ENCODE measurements at places on chromosomes 12 and 14.

DNA sequence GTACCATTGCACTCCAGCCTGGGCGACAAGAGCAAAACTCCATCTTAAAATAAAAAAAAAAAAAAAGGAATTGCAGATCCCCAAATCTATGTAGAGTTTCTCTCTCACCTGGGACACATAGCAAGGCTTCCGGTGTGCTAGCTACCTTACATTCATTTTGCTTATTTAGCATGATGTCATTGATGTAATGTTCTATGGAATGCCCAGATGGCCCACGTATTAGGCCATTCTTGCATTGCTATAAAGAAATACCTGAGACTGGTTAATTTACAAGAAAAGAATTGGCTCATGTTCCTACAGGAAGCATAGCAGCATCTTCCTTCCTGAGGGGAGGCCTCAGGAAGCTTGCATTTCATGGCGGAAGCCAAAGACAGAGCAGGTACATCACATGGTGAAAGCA, 36.9 kb upstream of the A2ML1 start:
- DNase-seq: no peak

GRCh38 chr14:60561845-60562746, 53.1 kb downstream of the SIX6 start:
- no peak for DNase-seq

DNA sequence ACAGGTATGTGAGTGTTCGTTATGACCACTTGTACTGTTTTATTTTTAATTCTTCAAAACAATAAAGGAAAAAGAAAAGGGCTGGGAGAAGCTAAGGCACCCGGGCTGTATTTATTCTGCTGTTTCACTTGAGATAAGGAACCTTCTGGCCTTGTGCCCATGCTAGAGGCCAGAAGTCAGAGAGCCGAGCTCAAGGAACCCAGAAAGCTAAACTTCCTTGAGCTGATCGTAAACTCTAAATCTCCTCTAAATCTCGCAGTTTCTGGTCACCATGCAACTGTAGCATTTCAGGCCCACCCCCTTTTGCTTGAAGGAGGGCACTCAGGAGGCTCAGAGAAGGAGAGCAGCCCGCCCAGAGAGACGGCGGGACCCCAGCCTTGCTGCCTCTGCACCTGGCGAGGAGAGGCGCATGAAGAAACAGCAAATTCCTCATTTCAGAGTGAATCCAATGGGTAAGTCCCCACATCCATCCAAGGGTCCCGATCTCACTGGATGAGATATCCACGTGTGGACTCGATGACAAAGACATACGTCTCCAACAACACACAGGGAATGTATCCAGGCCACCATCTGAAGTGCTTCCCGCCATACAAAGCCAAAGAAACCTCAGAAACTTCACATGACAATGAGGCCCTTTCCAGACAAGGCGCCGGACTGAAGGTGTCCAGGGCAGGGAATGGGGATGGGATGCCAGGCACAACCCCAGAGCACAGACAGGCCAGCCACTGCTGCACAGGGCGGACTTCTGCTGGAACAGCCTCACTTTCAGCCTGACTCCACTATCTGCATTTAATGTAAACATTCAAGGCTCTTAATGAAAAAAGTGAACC, 14.6 kb downstream of the CCDC88C start:
- no peak for DNase-seq

DNA sequence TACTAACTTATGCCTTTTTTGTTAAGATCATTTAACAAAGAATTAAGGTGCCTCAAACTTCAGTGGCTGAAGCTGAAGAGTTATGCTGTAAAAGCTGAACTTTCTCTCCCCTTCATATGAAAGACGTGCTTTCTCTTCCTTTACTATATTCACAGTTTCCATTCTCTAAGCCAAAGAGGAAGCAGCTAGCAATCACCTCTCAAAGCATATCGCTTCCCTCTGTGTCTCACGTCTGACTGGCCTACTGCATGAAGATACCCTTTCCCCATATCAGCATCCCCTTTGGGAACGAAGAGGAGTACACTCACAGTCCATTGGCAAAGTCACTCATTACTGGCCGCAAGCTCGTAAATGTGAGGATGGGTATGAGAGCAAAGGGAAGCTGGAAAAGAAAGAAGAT, 34.9 kb downstream of the SLC11A2 start:
- no peak for DNase-seq

DNA sequence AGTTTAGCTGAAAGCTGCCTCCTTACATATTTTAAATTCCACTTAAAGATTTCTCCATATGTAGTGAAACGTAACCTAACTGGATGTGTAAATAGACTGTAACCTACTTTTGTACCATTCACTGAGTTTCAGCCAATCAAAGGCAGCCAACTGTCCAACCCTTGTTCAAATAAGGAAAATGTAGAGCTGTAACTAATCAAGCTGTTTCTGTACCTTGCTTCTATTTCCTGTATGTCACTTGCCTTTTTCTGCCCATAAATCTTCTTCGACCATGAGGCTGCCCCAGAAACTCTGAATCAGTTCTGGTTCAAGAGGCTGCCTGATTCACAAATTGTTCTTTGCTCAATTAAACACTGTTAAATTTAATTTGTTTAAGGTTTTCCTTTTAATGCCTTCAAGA, 6.3 kb downstream of the SLC7A8 start:
- DNase-seq: no peak

DNA sequence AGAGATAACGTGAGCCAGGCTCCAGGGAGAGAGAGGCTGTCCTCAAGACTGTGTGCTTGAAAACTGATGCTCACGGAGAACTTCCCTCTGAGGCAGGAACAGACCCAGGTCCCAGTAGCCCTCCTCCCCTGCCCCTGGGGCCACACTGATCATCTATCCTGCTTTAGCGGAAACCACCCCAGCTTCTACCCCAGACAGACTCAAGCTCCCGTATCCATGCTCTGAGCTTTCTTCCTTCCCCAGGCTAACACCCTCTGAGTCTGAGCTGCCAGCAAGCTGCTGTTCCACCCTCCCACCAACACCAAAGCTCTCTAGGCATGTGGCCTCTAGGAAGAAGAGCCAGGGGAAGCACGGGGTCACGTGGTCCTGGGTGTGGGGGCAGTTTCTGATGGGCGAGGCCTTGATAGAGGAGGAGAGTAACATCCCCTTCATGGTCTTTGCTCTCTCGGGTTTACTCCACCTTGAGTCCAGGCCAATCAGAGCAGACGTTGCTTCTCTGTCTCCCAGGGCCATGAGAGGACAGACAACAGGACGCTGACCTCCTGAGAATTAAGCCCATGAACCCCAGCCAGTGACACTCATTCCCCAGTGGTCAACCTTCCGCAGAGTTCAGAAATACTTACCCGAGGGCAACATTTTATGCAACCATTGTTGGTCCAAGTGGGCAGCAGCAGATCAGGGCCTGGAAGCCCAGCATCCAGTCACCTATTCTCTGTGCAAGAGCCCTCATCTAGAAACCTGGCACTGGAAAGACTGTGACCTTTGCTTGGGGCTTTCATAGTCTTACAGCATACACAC, 1.4 kb downstream of the PCK2 start:
- DNase-seq: peak; percentile 59

DNA sequence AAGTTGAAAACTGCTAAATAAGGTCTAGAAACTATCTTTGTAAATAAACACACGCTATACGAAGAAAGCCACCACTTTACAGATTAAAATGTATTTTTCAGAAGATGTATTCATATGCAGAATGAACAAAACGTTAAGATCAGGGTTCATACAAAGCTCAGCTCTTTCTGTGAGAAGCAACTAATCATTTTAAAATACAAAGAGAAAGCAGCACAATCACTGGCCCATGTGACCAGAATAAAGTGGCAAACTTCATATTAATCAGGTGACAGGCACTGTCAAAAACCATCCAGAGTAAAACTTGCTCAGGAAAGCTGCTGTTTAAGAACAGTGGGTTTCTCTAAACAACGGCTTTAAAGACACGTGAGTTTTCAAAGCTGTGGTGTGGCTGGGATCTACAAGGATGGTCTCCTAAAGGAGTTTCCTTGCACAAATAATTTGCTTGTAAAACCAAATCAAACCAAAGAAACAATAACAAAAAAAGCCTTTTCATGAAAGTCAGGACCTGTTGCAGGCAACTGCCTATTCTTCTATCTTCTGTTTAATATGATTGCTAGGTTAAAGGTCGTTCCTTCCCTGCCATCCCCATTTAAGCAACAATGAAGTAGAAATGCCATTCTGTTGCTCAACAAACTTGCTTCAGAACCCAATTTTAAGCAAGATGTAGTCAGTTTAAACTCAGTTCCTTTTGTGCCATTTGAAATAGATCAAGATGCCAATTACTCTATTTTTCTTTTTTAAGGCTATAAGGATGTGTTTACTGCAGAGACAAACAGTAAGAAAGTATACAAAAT, 22.3 kb downstream of the SEL1L start:
- no peak for DNase-seq

GRCh38 chr14:68047906-68048305, 228.3 kb downstream of the RAD51B start:
- DNase-seq: no peak

- no peak for DNase-seq
Measured at GRCh38 chr14:49550286-49551184, 35.6 kb downstream of the RPS29 start.

- no peak for DNase-seq
Measured at GRCh38 chr12:114001511-114002340, 35.6 kb upstream of the RBM19 start.

GRCh38 chr14:79411403-79412174, 799.7 kb downstream of the DIO2 start:
- DNase-seq: no peak

DNA sequence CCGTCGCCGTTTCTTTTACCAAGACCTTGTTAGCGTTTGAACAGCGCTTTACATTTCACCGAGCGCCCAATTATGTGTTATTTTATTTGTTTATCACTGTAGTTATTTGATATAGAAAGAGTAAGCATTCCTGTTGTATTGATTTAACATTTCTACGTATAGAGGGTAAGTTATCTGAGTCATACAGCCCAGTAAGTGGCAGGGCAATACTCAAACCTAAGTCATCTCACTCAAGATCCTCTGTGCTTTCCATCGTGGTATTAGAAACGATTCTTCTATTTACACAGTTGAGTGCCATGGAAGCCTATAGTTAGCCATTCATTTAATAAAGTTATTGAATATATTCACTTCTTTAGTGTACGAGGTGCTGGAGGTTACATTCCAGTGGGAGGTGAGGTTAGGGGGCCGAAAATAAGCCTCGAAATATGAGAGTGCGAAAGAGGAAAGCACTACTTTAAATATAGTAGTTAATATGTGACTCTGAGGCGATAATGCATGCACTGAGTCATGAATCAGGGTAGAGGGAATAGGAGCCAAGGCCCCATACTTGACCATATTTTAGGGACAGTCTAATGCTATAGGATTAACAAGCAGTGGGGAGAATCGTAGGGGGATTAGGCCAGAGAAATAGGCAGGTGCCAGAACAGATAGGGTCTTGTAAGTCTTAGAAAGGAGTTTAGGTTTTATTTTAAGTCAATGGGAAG, 629 bp downstream of the RAD51AP1 start:
- DNase-seq: no peak

DNA sequence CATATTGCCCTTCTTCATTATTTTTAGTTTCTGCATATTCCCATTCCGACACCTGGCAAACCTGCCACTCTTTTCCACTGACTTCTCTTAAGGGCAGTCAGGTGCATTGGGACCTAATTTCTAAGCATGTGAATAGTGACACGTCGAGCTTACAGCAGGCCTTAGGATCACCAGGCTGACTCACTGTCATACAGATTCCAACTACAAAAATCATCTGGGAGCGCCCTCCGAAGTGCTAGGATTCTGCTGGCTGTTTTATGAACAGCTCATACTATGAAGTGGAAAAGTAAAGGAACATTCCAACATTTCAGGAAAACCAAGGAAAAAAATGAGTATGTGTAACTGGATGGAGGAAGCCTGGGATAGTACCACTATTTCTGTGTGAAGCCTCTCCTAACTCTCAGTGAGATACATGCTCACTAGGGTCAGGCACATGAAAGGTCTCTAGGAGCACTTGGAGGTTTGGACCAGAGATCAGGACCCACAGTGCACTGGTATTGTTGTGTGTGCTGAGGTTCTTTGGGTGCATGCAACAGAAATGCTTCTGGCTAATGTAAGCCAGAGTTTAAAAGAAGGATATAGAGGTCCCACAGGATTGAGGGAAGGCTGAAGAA, 257.4 kb downstream of the ZFP36L1 start:
- no peak for DNase-seq

- no peak for DNase-seq
Measured at GRCh38 chr12:5827591-5827990, 117.5 kb downstream of the ANO2 start.

DNA sequence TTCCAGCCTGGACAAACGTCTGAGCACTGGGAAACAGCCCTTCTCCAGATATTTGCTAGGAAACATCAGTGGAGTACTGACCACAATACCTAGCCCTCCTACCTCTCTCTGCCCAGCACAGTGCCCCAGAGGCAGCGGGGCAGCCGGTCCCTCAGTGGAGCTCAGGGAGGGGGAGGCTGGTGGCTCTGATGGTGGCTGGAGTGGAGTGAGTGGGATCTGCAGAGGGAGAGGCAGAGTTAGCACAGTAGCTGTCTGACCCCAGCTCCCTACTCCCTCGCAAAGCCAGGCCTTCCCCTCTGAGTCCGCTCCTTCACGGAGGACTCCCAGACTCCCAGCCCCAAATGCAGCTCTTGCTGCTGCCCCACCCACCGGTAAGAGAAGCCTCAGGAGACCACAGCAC, 30.0 kb downstream of the NCKAP5L start:
- DNase-seq: no peak

DNA sequence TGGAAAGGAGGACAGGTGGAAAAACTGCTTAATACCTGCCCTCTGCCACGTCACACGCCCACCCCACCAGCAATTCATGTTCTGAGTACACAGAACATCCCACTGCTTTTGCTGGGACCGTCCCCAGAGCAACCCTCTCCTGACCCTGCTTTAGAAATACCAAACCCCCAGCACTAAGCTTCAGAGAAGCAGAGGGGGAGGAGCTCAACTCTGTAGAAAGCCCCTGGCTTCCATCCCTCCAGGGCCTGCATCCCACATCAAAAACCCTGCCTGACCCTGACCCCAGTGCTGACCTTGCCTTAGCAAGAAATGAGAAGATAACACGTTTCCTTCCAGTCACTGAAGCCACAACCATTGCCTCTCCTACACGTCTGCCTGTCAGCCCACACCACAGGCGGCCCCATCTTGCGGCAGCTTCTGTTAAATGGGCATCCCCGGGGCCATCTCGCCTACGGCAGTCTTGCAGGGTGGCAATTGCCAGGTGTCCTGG, 19.7 kb downstream of the VDR start:
- peak; percentile 69 for DNase-seq

DNA sequence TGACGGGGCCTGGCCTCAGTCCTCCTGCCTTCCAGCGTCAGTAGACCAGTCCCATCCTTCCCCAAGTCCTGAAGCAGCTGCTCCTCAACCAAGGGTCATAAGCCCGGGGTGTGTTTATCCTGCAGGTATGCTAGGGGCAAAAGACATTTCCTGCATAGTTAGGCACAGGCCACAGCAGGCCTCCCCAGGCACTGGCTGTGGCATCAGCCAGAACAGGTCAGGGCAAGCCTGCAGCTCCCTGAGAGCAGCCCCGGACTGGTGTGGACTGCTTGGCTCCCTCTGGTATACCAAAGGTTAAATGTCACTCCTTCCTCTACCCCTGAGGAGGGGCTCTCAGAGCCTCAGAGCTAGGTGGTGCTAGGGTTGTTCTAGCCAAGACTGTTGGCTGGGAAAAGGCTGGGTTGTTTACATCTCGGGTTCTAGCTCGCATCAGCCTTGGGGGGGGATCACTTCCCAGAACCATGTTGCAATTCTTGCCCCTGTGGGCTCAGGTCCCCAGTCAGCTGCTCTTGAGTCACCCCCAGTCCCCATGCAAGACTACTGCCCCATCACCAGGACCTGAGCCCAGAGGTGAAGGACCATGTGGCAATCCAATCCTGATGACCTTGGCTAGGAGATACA, 2.9 kb downstream of the MMP14 start:
- no peak for DNase-seq

GRCh38 chr14:89902881-89903280, 51.6 kb downstream of the EFCAB11 start:
- no peak for DNase-seq

All from stimulated activated CD4-positive, alpha-beta T cell treated with anti-CD3 and anti-CD28 coated beads, Interleukin-4, amount 100 ng/mL, for 4 hours (primary cell).